Effector memory CD8-positive, alpha-beta T cell (primary cell): ENCODE measurements at places on chromosomes 3 and 15.

GRCh38 chr3:57855281-57855680, 99.2 kb downstream of the SLMAP start:
- DNase-seq = no peak

DNA sequence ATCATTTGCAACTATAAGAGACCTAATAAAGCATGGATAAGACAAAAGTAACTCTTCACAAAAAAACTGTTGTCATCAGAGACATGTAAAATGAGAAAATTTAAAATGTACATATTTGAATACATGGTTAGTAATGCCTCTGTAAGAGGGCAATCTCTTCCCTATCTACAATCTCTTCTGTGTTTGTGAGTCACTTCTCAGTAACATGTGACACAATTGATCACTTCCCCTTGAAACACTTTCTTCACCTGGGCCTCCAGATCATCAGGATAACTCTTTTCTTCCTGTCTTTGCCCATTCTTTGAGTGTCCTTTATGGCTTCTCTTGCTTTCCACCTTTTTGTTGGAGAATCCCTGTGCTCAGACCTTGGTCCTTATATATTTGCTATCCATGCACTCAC, 50.4 kb downstream of the TFDP2 start:
- no peak for DNase-seq

GRCh38 chr15:24292837-24293236, 382.7 kb upstream of the NPAP1 start:
- DNase-seq = no peak

DNA sequence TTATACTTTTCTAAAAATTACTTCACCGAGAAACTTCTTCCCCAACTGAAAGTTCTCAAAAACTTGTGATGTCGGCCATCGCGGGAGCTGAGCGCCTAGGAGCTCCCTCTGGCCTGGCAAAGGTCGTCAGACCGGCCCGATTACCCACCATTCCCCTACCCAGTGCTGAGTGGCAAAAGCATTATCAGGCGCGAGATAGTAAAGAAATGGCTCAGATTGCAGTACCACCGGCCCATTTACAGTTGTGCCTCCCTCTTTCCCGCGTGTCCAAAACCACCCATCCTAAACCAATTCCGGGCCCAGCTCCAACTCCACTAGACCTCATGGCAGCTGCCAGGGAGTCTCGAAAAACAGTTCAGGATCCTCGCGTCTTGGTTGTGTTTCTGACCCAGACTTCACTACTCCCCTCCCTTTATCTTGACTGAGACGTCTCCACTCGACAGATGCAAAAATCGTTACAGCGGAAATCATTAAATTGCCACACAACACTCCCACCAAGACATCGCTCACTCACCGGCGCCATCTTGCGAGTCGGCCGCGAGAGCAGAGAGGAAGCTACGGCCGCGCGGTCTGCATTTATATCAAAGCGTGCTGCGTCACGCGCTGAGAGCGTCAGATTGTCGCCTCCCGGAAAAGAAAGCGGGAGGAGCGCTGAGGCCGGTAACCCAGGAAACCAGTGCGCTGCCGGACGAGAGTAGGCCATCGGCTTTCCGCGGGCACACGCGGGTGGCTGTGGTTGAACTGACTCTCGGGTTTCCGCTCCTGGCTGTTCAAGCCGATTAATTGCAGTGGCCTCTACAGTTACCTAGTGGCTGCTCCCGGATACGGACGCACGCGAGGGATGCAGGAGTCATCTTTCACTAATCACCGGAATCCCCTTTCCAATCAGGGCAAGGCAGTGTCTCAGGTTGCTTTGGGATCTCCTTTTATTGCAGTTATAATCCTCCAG, at the start of gene RPL22L1:
RPL22L1 (minus strand) TSS at position 551 of the 949 bp plus-strand sequence; CDS start at position 523, 28 bp downstream.
- peak; percentile 92 for DNase-seq

DNA sequence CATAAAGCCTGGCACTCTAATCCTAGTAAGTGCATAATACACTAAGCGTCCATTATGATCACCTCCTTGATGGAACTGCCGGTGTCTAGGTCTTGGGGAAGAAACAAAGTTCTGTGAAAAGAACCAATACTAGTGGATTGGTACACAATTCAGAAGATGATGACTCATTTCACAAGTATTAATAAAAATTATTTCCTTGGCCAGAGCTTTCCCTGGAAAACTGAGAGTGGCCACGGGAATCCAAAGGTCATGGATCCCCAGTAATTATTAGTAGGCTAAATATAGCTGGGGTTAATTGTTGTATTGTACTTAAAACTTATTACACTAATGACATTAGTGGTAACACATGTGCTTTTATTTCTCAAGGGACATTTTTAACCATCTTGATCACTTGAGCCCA, 808.0 kb upstream of the NR2F2 start:
- no peak for DNase-seq

DNA sequence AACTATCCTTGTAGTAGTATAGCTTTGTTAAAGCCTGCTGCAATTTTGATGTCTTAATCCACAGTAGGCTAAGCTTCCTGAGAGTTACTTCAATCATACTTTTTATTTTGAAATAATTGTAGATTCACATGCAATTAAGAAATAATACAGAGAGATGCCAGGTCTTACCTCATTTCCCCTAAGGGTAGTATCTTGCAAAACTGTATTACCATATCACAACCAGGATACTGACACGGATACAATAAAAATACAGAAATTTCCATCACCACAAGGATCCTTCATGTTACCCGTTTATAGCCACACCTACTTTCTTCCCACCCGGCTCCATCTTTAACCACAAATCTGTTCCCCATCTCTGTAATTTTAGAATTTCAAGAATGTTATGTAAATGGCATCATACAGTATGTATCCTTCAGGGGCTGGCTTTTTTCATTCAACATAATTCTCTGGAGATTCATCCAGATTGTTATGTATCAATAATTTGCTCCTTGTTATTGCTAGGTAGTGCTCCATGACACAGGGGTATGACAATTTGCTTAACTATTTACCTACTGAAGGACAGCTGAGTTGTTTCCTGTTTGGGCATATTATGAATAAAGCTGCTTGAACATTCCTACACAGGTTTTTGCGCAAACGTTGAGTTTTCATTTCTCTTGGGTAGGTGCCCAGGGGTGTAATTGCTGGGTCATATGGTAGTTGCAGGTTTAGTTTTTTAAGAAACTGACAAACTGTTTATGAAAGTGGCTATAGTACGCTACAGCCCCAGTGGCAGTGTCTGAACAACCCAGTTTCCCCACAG, 21.6 kb downstream of the BDH1 start:
- no peak for DNase-seq

GRCh38 chr3:141482245-141482922, 4.4 kb upstream of the RASA2 start:
- DNase-seq = no peak

GRCh38 chr3:175672119-175672689, 813.1 kb downstream of the NAALADL2 start:
- no peak for DNase-seq

- DNase-seq = no peak
Observed at GRCh38 chr3:65439641-65440284, 599.0 kb downstream of the MAGI1 start.

- no peak for DNase-seq
Observed at GRCh38 chr3:4950351-4950784, 28.9 kb upstream of the BHLHE40 start.

GRCh38 chr15:79101866-79102581, 11.4 kb upstream of the RASGRF1 start:
- DNase-seq = no peak

- DNase-seq = no peak
Observed at GRCh38 chr3:172580680-172581401, 57.6 kb upstream of the TNFSF10 start.

DNA sequence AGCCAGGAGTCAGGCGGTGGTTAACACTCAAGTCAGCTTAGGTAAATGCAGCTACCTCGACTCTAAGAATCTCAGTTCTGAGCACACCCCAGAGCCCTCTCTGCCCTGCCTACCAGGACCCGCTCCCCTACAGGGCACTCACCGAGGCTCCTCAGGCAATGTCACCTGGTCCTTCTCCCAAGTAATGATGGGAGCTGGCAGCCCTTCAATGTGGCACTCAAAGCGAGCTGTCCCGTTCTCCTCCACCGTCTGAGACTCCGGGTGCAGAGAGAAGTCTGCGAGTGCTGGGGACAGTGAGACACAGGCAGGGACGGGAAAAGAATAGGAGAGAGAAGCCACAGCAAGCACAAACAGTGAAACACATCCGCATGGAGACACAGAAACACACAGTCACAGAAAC, 12.7 kb downstream of the IGDCC4 start:
- DNase-seq = no peak

- DNase-seq = no peak
Observed at GRCh38 chr3:72093270-72093991, 308.5 kb upstream of the PROK2 start.

GRCh38 chr15:84006421-84006820, 229.2 kb upstream of the GOLGA6L4 start:
- DNase-seq = no peak

- no peak for DNase-seq
Observed at GRCh38 chr3:118146658-118147375, 887.8 kb downstream of the IGSF11 start.

- no peak for DNase-seq
Observed at GRCh38 chr15:96329403-96329981, 1.0 kb upstream of the NR2F2 start.

DNA sequence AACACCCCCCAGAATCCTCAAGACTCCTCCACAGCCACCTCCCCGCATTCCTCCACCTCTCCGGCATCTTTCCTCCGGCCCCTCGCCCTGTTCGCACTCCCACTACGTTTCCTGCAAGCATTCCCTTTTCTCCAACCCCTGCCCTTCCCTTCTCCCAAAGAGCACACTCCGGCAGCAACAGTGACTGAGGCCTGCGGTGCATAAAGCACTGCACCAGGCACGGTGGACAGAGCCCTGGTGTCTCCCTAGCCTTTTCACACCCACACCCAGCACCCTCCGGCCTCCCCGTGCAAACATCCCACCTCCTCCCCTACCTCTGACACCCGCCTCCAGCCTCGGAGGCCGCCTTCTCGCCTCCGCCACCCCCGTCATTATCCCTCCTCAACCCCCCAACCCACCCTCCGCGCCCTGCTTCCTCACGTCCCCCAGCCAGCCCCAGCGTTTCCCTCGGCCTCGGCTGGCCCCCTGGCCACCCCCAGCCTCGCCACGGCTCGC, 577 bp downstream of the ZNF148 start:
- DNase-seq = peak; percentile 39

GRCh38 chr3:169052465-169053302, 610.8 kb downstream of the MECOM start:
- DNase-seq = no peak

GRCh38 chr3:4703054-4703480, 209.9 kb downstream of the ITPR1 start:
- DNase-seq = no peak

- DNase-seq = no peak
Observed at GRCh38 chr15:78840661-78841375, 29.6 kb upstream of the ADAMTS7 start.

GRCh38 chr3:53089511-53089910, 40.7 kb downstream of the RFT1 start:
- DNase-seq = no peak

DNA sequence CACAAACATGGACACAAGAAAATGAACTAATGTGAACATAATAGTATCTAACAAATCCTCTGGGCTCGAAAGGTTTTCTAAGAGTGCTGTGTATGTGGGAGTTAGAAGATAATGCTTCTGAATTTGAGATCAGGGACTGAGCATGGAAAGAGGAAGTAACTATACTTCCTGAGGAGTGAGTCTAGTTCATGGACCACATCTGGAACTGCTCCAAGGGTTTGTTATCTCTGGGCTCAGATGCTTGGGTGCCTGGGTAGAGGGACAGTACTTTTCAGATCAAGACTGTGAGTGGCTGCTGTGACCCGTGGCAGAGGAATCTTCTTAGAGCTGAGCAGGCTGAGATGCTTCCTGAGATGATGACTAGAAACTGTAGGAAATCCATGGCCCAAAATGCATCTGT, 28.5 kb downstream of the TBC1D23 start:
- no peak for DNase-seq

- DNase-seq = no peak
Observed at GRCh38 chr3:115857518-115858136, 234.3 kb downstream of the GAP43 start.

DNA sequence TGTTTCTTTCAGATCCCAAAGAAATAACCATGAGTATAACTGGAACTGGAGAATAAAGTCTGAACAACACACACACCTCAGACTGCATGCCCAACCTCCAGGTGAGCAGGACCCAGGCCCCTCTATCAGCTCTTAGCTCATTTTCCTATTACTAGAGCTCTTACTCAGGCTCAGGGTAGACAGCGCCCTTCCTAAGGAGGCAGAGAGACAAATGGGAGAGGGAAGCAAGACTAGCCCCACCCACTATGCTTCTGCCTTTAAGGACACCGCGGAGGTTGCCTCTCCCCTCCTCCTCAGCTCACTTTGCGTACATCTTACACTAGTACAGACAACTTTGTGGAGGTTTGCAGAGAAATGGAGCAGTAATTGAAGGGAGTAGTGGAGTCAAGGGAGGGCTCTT, 44.0 kb upstream of the GLCE start:
- DNase-seq = no peak

- DNase-seq = no peak
Observed at GRCh38 chr3:172018364-172018763, 21.0 kb upstream of the FNDC3B start.

- DNase-seq = no peak
Observed at GRCh38 chr3:966341-966740, 126.5 kb upstream of the CNTN6 start.

- no peak for DNase-seq
Observed at GRCh38 chr3:127734754-127735473, 62.2 kb downstream of the ABTB1 start.

DNA sequence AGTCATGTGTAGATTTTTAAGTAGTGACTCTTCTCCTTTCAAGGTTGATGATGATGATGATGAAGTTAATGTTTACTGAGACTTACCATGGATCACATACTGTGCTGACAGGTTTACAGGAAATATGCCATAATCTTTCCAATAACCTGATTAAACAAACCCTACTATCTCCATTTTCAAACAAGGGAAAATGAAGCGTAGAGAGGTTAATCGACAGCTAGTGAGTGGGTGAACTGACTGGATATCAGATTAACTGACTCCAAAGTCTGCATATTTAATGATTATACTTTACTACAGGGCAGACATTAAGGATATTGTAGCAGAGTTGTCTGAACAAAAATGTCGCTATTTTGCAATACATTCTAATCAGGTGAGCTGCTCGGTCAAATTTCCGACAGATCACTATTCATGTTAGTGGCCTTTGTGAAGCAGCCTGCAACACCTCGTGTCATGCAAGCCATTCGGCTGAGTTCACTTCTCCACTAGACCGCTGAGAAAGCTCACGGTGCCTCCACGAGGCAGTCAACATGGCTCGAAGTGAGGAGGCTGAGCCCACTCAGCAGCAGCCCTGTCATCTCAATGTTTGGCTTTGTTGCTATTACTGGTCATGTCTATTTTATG, 264.2 kb downstream of the NFKBIZ start:
- DNase-seq = no peak

GRCh38 chr3:124758851-124759635, 28.8 kb downstream of the UMPS start:
- DNase-seq = no peak
